Epithelial cell of prostate (primary cell): ENCODE measurements at places on chromosomes 11 and 22.

DNA sequence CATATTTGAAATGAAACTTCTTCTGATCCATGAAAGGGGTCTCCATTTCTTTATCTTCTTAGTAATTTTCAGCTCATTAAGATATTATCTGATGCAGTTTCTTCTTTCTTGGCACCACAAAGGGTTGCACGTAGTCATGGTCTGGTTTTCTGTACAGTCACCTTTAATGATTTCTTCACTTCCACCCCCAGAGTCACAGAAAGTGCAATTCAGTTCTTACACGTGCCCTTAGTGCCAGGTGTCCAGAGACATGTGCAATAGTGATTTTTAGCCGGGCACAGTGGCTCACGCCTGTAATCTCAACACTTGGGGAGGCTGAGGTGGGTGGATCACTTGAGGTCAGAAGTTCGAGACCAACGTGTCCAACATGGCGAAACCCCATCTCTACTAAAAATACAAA lies 202.8 kb upstream of the MTNR1B start:
- DNase-seq: no peak

DNA sequence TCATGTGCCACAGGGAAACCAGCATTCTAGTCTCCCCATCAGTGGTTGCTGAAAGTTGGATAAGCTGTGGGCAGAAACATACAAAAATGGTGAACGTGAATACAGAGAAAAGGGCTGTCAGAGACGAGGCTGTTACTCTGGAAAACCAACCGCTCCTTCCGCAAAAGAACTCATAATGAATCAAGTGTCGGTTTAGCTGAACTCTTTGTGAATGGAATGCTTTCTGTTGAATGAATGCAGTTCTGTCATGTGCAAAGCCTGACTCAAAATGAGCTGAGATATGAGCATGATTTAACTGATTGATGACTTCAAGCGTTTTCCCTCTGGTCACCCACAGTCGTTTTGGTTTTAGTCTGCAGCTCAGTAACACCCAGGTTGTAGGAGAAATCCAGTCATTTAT lies 298.3 kb downstream of the ETS1 start:
- DNase-seq: no peak

- no peak for DNase-seq
These were observed 10.8 kb upstream of the TPP1 start for GRCh38 chr11:6629892-6630631.

DNA sequence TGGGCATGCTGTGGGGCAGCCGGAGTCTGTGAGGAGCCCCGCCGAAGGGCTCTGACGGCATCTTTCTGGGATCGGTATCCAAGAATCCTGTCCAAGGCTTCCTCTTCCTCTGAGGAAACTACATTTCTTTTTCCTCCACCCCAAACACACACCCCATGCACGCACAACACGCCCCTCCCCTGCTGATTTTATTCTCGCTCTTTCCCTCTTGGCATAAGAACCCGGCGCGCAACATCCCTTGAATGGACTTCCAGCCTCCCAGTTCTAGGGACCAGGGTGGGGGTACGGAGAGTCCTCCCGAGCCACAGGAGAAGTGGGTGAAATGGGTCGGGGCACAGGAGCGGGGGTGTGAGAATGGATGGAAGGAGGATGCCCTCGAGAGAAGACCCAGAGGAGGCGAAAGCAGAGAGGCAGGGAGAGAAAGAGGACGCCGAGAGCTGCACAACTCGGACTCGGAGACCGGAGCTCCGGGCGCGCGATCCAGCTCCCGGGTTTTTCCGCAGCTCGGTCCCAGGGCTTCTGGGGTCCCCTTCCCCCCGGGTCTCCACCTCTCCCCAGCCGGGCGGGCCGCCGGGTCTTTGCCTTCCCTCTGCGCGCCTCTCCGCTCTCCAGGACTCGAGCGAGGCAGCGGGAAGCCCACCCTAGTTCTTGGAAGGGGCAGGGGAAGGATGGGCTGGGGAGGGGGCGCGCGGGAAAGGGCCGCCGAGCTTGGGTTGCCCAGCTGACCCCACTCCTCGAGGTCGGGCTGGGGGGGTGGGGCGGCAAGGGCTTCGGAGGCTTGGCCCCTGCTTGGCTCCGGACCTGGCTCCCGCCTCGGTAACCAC lies 1.5 kb upstream of the LARGE1 start:
- no peak for DNase-seq

- no peak for DNase-seq
These were observed 15.6 kb upstream of the ARHGAP42 start for GRCh38 chr11:100671471-100671870.

- DNase-seq: no peak
These were observed 365.2 kb upstream of the DDI1 start for GRCh38 chr11:103671143-103671651.

- DNase-seq: no peak
These were observed 26.0 kb downstream of the CLMP start for GRCh38 chr11:123168955-123169484.

- DNase-seq: no peak
These were observed 89.2 kb downstream of the GALNT18 start for GRCh38 chr11:11532574-11532973.

GRCh38 chr11:85626496-85626895 lies 648 bp downstream of the DLG2 start:
- no peak for DNase-seq

DNA sequence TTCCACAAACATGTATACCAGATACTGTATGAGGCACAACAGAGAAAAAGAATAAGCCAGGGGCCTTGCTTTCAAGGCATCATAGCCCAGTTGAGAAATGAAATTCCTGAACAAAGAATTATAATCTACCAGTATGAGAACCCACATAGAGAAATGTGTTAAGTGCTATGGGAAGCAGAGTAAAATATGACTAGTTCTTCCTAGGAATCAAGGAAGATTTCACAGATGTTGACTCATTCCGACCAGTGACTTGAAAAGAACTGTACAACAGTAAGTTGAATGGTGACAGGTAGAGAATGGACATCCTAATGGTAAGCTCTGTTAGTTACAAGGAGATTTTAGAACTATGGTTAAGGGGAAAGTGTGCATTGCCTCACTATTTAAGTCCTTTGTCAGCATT lies 102.6 kb downstream of the TRIM44 start:
- no peak for DNase-seq
